ENCODE measurements at places on chromosomes 13 and 19. TPM values are rescaled to one million over a fixed set of nuclear protein-coding genes. Genes with fewer than 3 reads are reported as not detected.
A peak's percentile ranks its signal among the peaks of the same experiment; 100 is the strongest.

KASH5 gene
- total RNA-seq, result not detected

MEX3D gene
- 8.0 TPM for total RNA-seq

- no peak for DNase-seq
Observed at GRCh38 chr19:48642862-48643261, 3.1 kb downstream of the CA11 start.

- no peak for DNase-seq
Observed at GRCh38 chr13:87497426-87497825, 173.7 kb upstream of the SLITRK5 start.

NKPD1 gene
- not detected for total RNA-seq

GRCh38 chr13:26011996-26012821 lies 39.6 kb downstream of the SHISA2 start:
- no peak for DNase-seq

DNA sequence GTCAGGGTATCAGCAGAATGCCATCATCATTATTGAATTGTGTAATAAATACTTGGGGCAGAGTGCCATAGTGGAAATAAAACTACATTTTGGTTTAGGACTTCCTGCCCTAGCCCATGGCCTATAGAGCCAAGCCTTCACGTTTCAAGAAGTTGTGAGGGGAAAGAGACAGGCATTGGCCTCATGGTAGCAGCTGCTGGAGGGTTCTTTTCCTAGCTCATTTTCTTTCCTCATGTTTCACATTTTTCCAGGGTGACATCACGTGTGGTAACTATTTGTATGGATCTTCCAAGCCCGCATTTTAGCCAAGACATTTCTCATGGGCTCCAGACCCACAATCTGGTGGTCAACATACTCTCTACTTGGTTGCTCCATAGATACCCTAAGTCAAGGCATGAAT lies 80.4 kb downstream of the LRCH1 start:
- DNase-seq, result no peak

- peak; percentile 68 for DNase-seq
Observed at GRCh38 chr19:4014541-4015491, 7.3 kb downstream of the PIAS4 start.

- DNase-seq, result no peak
Observed at GRCh38 chr13:28356561-28357021, 138.3 kb downstream of the FLT1 start.

- DNase-seq, result peak; percentile 69
Observed at GRCh38 chr19:4369888-4370260, 26.5 kb downstream of the MPND start.

SELENOV gene
- not detected for total RNA-seq

MAST1 gene
- total RNA-seq, result not detected

DNA sequence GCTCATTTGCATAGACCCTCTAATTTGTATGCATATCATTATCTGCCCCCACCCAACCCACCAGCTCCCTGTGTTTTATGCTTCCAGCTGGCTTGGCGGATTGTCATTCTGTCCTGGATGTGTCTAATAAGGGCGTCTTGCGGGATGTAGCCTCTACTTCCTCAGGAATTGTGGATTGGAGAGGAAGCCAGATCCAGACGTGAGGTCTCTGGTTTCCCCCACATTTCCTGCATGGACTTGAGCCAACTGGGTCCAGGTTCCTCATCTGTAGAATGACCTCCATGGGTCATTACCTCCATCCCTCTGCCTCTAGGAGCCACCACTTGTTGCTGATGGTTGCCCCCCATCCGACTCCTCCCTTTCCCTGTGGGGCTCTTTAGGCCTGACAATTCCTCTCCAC lies 7.3 kb downstream of the TNFSF14 start:
- no peak for DNase-seq

TECR gene
- 73.8 TPM for total RNA-seq

ZNF317 gene
- 12.3 TPM for total RNA-seq

DNA sequence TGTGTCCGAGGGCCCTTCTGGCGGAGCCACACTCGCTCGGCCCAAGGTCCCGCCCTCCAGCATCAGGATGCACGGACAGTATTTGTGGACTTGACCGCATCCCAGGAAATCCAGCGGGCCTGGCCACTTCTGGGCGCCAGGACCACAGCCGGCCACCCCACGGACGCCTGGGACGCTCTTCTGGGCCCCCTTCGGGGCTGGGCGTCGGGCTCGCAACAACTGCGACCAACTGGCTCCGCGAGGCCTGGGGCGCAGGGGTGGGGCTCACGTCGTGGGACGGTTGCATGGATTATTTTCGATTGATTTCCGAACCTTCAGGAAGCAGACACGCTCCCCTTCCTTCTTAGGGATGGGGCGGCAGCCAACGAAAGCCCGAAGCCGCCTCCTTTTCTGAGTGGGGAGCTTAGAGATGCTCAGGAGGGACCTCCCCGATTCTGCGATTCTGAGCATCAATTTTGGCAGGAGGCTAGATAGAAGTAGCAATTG lies 521 bp upstream of the NUP58 start:
- peak; percentile 55 for DNase-seq

DNA sequence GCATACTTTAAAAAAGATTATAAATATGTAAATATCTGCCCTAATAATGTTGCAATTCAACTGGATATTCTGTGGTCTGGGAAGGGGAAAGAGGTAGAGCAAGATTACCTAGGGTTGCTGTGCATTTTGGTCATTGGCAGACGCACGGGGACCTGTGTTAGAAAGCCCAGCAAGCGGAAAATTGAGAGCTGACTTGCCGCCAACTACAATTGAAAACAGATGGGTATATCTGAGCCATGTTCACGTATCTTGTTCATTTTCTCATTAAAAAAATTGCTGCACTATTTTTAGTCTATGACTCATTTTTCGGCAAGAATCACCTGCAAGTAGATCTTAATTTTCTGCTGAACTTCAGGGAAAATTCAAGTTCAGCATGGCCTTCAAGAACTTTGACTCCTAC lies 308.5 kb upstream of the TMTC4 start:
- no peak for DNase-seq

GRCh38 chr19:42657556-42657955 lies 62.8 kb upstream of the CEACAM8 start:
- DNase-seq, result no peak

KLF1 gene
- not detected for total RNA-seq

DNA sequence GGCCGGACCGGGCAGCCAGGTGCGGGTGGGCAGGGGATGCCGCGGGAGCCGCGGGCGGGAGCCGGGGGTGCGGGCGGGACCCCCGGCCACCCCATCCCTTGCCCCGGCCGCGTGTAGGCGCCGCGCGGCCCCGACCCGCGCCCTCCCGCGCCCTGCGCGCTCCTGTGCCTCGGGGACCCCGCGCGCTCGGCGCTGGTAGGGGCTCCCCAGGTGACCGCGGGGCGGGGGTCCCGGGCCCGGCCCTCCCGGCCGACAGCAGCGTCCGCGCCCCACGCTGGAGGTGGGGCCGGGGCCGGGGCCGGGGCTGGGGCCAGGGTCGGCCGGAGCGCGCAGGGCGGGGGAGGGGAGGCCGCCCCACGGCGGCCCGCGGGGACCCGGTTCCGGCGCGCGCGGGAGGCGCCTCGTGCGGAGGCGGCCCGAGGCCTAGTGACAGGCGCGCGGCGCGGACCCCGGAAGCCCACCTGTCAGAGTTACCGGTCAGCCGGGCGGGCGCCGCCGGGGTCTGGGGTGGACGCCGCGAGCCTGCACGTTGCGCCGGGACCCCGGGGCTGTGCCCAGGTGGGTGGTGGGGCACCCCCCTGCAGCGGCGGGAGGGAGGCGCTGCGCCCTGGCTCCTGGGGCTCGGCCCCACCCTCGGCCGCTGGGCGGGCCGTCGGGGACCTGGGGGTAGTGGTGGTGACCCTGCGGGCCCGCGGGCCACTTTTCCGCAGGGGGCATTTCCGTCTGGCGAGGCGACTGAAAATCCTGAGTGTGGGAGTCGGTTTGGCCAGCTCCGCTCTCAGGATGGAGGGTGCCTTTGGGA lies 518 bp downstream of the TFDP1 start:
- DNase-seq, result peak; percentile 46

CEACAM4 gene
- total RNA-seq, result 0.46 TPM

- peak; percentile 90 for DNase-seq
Observed at GRCh38 chr19:1373534-1374249, 10.0 kb upstream of the NDUFS7 start.

GRCh38 chr13:46683676-46684260 lies 113.2 kb downstream of the ESD start:
- DNase-seq, result no peak

- no peak for DNase-seq
Observed at GRCh38 chr19:15025217-15025616, 24.1 kb upstream of the CASP14 start.

DNA sequence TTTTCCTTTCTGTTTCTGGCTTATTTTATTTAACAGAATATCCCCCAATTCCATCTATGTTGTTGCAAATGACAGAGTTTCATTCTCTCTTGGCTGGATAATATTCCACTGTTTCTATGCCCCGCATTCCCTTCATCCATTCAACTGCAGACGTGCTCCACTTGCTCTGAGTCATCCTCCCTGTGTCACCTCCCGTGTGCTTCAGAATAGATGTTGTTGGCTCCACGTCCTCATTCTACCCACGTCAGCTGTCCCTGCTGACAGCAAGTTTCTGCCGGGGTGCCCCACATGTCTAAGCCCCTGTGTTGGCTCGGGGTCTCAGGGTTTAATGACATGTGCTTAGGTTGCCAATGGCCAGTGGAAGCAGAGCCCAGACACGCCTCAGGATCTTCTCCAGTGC lies 1041.0 kb downstream of the UQCRFS1 start:
- no peak for DNase-seq

DNA sequence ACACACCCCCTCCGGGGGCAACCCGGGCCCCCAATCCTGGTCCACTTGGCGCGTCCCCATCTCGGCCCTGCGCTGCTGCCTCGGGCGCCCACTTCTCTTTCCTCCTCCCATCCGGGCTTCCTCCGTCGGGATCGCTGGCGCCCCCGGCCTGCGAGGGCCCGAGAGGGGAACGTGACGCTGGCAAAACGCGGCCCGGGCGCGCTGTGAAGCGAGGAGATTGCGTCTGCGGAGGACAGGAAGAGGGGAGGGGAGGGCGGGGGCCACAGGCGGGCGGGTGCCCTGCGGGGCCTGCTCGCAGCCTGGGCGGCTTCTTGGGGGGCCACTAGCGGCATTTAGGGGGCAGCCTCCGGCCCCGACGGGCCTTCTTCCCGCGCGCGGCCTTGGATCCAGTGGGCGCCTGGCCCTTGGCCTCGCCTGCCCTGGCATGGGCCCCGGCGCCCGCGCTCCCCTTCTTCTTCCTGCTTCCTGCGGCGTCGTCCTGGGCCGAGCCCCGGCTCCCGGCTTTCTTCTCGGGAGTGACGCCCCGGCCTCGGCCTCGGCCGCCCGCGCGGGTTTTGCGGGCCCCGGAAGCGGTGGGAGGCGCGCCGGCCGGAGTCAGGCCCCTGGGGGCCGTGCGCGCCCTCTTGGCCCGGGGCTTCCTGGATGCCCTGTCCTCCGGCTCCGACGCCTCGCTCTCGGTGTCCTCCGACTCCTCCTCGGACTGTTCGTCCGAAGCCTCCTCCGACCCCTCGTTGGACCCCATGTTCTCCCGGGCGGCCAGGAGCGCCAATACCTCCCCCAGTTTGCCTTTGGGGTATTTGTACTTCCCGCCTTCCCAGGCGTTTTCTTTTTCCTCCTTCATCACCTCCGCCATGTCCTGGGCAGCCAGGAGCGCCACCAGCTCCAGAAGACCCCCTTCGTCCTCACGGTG lies 2.2 kb downstream of the PNMA8B start:
- DNase-seq, result peak; percentile 71

GRCh38 chr13:26300140-26300539 lies 46.2 kb downstream of the CDK8 start:
- no peak for DNase-seq

DNA sequence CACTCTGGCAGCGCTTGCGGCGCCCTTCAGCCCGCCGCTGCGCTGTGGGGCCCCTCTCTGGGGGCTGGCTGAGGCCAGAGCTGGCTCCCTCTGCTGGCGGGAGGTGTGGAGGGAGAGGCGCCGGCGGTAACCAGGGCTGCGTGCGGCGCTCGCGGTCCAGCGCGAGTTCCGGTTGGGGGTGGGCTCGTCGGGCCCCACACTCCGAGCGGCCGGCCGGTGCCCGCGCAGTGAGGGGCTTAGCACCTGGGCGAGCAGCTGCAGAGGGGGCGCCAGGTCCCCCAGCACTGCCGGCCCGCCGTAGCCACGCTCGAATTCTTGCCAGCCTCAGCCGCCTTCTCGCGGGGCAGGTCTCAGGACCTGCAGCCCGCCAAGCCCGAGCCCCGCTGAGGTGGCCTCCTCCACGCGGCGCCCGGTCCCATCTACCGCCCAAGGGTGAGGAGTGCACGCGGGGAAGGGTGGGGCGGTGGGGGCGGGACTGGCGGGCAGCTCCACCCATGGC lies 879.0 kb upstream of the SLITRK5 start:
- no peak for DNase-seq

- DNase-seq, result no peak
Observed at GRCh38 chr19:18292462-18292809, 11.0 kb upstream of the JUND start.

DNA sequence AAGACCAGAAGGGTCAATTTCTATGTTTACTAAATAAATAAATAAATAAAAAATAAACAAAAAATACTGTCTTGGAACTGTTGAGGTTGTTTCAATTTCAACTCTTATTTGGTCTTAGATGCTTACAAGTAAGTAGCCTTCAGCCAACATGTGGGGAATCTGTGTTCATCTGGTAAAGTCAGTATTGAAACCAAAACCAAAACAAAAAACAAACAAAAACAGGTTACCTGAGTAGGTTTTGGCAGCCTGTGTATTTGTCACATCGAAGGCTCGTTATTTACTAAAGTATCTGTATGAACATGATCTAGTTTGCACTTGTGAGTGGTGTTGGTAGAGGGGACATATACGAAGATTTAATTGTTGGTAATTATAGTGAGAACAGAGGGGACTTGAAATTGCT lies 471.5 kb downstream of the SLITRK5 start:
- no peak for DNase-seq

DNA sequence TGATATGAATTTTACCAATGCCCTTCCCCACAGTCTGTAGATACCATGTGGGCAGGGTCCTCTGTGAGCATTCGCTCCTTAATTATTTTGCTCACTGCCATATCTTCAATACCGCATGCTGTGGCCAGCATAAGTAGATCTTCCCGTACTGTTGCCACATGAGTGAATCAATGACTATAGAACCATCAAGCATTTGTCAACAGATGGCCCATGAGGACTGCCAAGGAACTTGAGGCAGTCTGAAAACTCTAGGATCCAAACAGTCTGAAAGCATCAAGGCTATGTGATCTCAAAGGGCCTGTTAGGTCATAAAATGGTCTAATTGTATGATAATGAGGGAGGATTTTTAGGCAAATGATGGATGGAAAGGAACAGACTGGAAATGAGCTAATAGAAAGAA lies 27.4 kb upstream of the GPR12 start:
- DNase-seq, result no peak

DNA sequence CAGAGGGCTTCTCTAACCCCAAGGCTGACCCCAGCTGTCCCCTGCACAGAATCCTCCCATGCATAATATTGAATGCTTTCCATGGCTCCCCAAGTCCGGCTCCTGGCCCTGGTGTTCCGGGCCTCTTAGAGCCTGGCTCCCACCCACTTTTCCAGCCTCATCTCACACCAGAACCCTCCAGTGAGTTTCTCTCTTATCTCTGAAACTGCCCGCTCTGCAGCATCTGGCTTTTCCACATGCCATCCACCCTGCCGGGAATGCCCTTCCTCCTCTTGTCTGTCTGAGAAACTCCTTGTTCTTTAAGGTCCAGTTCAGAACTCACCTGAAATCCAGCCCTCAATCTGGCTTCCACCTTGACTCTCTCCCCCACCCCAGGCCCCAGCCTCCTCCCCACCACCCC lies 6.8 kb downstream of the SYNGR4 start:
- no peak for DNase-seq

IL11 gene
- total RNA-seq, result not detected

Measured in Right ventricle myocardium superior (tissue), 1 donor.